ENCODE measurements at places on chromosomes 16 and 17. TPM values are rescaled to one million over a fixed set of nuclear protein-coding genes. Genes with fewer than 3 reads are reported as not detected.

ENDOV gene
- 52.5 TPM for total RNA-seq

GNG13 gene
- total RNA-seq: not detected

RBFOX1 gene
- total RNA-seq: not detected

SNTB2 gene
- total RNA-seq: 9.6 TPM

NOXO1 gene
- 0.52 TPM for total RNA-seq

PSMD3 gene
- total RNA-seq: 175 TPM

TP53TG3B gene
- total RNA-seq: 0.26 TPM

KRTAP9-4 gene
- total RNA-seq: not detected

SPATA33 gene
- total RNA-seq: 13.7 TPM

CCDC154 gene
- 0.11 TPM for total RNA-seq

CNGB1 gene
- 0.40 TPM for total RNA-seq

CDIPT gene
- total RNA-seq: 64.0 TPM

TBKBP1 gene
- 4.4 TPM for total RNA-seq

TBX21 gene
- total RNA-seq: 0.09 TPM

SLC47A1 gene
- total RNA-seq: 23.1 TPM
